ENCODE measurements at places on chromosomes 7 and 10. TPM values are rescaled to one million over a fixed set of nuclear protein-coding genes. Genes with fewer than 3 reads are reported as not detected.

ATOH7 gene
- not detected for total RNA-seq

CYP3A5 gene
- total RNA-seq, result 22.0 TPM

CUL2 gene
- total RNA-seq, result 30.7 TPM

GNB2 gene
- 281 TPM for total RNA-seq

CPN1 gene
- not detected for total RNA-seq

POLR2J2 gene
- total RNA-seq, result 10.6 TPM

EPO gene
- total RNA-seq, result not detected

CYP3A7 gene
- total RNA-seq, result not detected

ERVW-1 gene
- not detected for total RNA-seq

LOXL4 gene
- total RNA-seq, result 6.8 TPM

TAS2R16 gene
- not detected for total RNA-seq

CDK14 gene
- total RNA-seq, result 43.2 TPM

ACSL5 gene
- 61.0 TPM for total RNA-seq

GARIN1A gene
- total RNA-seq, result 14.8 TPM

IMPDH1 gene
- total RNA-seq, result 96.3 TPM

CALD1 gene
- total RNA-seq, result 119 TPM

SLC29A4 gene
- 0.39 TPM for total RNA-seq

GRID2IP gene
- 1.0 TPM for total RNA-seq

CCDC172 gene
- not detected for total RNA-seq

BAMBI gene
- total RNA-seq, result 10.5 TPM

PNPLA8 gene
- total RNA-seq, result 24.2 TPM

KCNIP2 gene
- total RNA-seq, result 4.3 TPM

HEPACAM2 gene
- total RNA-seq, result 0.30 TPM

CC2D2B gene
- 0.94 TPM for total RNA-seq

ERCC6 gene
- 17.8 TPM for total RNA-seq

EPDR1 gene
- 57.2 TPM for total RNA-seq

ANKRD61 gene
- not detected for total RNA-seq

NCF1 gene
- 53.3 TPM for total RNA-seq

CFAP46 gene
- 9.4 TPM for total RNA-seq

MARVELD1 gene
- 21.0 TPM for total RNA-seq

TSPAN12 gene
- total RNA-seq, result 56.3 TPM

FAM25C gene
- not detected for total RNA-seq

ZNF239 gene
- 4.0 TPM for total RNA-seq

MYH16 gene
- total RNA-seq, result not detected

GIMAP8 gene
- total RNA-seq, result 15.6 TPM

BCCIP gene
- 27.4 TPM for total RNA-seq

ARMC3 gene
- total RNA-seq, result 54.3 TPM

CRYGN gene
- total RNA-seq, result not detected

ITGB8 gene
- 10.2 TPM for total RNA-seq

ATG9B gene
- 5.2 TPM for total RNA-seq

PHYHIPL gene
- total RNA-seq, result 0.06 TPM

ZNF488 gene
- not detected for total RNA-seq

GCK gene
- not detected for total RNA-seq

SPDYE2 gene
- 1.1 TPM for total RNA-seq

HMX2 gene
- total RNA-seq, result not detected

NUDT1 gene
- total RNA-seq, result 16.8 TPM

CALHM3 gene
- not detected for total RNA-seq

PNLIPRP2 gene
- total RNA-seq, result not detected

GNAT3 gene
- not detected for total RNA-seq

GPR141 gene
- not detected for total RNA-seq

GRB10 gene
- 36.5 TPM for total RNA-seq

SPAM1 gene
- not detected for total RNA-seq

PLAU gene
- total RNA-seq, result 35.2 TPM

All from upper lobe of left lung (tissue), 6 donors.